ENCODE measurements at places on chromosomes 3 and 15.

DNA sequence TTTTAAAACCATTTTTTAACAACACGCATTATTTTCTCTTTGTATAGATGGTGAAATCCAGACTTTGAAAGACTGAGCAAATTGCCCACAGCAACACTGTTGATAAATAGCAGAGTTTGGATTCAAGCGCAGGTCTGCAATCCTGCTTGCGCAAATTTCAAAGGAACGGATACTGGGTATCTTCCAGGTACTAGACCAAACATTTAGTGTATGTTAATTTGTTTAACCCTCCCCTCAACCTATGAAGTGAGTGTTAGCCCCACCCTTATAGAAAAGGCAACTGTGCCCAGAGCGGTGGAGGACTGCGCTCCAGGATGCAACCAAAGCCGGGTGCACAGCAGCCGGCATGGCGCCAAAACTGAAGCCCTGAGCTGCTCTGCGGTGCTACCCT is 103.8 kb downstream of the CPN2 start:
- no peak for DNase-seq

DNA sequence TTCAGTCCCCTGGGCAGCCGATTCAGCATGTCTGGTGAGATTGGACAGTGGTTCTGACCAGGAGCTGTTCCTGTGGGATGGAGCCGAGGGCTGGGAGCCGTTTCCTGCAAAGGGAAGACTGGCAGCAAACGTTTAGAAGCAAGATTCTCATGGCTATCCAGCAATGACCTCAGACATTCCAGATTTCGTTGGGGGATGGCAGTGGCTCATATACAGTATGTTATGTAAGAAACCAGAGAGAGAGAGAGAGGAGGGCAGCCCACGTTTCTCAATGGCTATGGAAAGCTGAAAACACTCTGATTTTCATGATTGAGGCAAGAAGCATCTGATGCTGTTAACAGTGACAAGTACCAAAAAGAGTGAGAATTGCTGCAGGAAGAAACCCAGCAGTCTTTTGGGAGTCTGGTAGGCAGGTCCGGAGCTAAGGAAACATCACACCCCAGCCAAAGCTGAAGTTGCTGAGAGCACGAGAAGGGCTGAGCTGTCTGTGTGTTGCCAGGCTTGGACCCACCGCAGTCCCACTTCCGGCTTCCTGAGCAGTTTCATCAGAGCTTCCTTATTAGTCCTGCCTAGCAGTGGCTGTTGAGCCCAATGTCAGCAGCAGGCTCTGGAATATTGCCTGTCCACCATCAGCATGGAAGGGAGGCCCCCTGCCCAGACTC is 25.6 kb upstream of the VPS8 start:
- DNase-seq: peak; percentile 55

DNA sequence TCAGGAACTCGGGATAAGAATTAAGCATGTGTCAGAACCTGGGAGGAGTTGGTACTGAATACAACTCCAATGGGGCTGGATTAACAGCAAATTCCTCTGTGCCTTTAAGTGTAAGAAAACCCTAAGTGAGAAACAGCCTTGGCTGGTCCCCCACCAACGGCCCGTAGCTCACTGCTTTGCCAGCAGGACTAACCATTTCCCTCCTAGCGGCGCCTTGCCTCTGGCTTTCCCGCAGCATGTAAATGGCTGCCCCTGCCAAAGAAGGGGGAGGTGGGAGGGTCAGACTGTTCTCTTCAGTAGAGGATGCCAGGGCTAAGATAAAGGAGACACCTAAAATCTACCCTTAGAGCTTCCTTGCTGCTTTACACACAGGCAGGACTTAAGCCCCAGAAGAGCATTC is 51.0 kb upstream of the SH3GL3 start:
- no peak for DNase-seq

GRCh38 chr3:97934980-97935695 is 37.1 kb downstream of the RIOX2 start:
- no peak for DNase-seq

DNA sequence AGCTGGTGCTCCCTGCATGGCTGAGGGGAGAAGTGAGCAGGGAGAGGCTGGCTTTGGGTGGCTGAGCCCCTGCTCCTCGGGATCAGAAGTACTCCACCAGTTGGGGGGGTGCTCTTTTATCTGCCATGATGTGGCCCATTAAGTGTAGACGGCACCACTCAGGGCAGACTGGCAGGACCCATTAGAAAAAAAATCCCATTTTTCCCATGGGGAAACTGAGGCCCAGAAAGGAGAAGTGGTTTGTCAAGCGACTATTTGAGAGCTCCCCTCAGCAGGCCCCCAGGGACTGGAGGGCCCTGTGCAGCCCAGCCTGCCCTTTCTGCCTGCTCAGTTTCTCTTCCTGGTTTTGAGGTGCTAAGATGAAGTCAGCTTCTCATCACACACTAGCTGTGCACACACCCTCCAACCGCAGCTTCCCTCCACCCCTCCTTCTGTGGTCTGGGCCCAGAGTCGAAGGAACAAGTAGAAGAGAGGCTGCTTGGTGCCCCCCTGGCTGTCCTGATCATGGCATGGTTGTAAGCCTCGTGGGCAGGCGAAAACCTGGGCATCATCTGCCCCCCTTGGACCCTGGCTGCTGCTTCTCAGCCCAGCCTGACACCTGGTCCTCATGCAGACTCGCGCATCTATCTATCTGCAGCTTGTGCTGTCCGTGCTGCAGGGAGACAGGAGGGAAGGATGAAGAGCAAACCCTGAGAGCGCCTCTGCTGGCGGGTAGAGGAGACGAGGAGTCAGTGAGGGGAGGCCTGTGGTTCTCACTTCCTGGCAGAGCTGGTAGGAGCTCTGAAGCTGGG is 5.6 kb downstream of the CSK start:
- DNase-seq: peak; percentile 94

GRCh38 chr15:52749258-52749657 is 40.9 kb downstream of the ONECUT1 start:
- no peak for DNase-seq

DNA sequence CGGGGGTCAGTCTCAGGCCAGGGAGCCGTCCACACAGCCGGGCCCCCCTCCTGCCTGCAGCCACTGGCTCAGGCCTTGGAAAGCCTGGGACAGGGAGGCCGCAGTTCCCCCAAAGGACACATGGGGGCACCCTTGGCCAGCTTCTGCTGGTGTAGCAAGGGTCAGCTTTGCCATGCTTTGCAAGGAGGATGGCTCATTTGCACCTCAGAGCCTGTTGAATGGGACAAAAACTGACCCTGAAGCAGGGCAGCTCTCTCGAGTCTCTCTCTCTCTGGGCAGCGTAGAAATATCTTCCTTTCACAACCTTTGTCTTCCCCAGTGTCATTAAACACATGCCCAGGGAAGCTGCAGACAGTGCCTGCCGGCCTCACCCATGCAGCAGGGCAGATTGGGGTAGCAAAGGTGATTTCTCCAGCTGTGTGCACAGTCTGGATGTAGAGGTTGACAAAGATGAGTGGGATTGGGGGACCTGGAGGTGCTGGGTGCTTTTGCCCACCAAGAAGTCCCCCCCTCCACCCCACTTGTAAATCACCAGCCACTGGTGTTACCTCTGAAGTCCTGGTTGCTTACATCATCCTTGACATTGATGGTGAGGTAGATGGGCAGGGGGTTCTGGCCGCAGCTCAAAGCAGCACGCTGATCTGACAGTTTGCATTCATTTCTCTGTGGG is 17.4 kb upstream of the EHD4 start:
- DNase-seq: peak; percentile 96

DNA sequence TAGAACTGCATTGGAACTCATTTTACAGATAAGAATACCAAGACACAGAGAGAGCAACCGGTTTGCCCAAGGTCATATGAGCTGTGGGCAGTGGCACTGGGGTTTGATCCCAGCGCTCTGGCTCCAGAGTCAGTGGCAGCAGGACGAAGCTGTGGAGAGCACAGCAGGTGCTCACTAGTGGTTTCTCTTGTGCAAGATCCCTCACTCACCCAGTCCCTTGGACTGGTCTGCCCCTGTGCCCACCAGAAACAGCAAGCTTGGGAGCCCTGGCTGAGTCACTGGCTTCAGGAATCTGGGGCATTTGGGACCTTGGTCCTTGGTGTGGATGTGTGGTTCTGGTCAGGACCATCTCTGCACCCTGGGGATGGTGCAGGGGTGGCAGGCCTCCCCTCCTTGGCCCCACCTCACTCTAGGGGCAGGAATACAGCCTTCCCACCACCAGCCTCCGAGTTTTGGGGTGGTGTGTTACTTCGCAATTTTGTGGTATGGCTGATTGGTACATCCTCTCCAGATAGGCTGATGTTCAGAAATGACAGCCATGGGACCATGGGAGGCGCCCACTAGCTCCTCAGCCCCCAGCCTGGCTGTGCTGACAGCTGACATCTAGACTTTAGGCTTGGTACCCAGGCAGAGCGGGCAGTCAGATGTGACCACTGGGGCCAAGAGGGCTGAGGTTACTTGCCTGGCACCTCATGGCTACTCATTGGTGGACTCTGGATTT is 104.6 kb downstream of the LSM3 start:
- no peak for DNase-seq

DNA sequence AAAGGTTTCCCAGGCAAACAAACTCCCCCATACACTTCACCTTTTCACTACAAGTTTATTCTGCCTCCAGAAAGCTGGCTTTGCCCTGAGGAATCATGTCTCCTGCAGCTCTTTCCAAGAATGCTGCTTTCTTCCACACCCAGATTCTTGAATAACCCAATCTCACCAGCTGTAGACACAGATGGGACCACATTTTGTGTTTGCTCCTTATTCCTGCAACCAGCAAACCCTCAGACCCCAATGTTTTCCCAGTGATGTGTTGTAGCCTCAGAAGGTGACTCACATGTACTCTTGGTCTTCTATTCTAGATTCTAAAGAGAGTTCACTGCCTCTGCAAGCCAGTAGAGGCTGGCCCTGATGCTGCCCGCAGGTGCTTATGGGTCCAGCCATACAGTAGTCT is 23.6 kb upstream of the TRIM59 start:
- DNase-seq: no peak

- no peak for DNase-seq
Measured at GRCh38 chr3:157078131-157078810, 81.7 kb downstream of the CCNL1 start.

Measured in lower leg skin (tissue), 4 donors.